ENCODE measurements at places on chromosomes 7 and 10. TPM values are rescaled to one million over a fixed set of nuclear protein-coding genes. Genes with fewer than 3 reads are reported as not detected.

OR2A7 gene
- 5.5 TPM for polyA plus RNA-seq

LRWD1 gene
- 14.4 TPM for polyA plus RNA-seq

DBNL gene
- polyA plus RNA-seq, result 88.4 TPM

DNA sequence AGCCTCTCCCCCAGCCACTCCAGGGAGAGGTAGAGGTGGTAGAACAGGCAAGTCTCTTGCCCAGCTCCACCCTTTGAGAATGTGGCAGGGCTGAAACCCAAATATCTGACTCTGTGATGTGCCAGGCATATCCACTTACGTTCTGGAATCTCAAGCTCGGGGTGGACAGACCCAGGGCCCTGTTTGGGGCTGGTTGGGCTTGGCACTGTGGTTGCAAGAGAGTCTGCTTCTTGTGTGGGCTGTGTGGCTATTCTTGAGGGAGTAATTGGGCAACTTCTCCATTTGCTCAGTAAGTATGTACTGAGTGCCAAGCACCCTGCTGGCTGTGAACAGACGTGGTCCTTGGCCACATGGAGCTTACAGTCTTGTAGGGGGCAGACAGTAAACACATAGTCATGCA is 4.7 kb downstream of the UBTD1 start:
- no peaks in the 10 kb centered on the region for H3K36me3 ChIP-seq
- no peak overlapping the region for H3K4me3 ChIP-seq
- DNase-seq, result no peak
- H3K27me3 ChIP-seq, result no peaks in the 10 kb centered on the region

- no peak for DNase-seq
- H3K4me1 ChIP-seq, result no peaks in the 10 kb centered on the region
- H3K4me3 ChIP-seq, result no peak overlapping the region
- no peaks in the 10 kb centered on the region for H3K27me3 ChIP-seq
Measured at GRCh38 chr7:33185786-33186185, 56.4 kb downstream of the BBS9 start.

- DNase-seq, result no peak
- peak within 1 kb of the TSS; percentile 37 for H3K27ac ChIP-seq
- H3K4me3 ChIP-seq, result peak within 1 kb of the TSS; percentile 14
Measured at GRCh38 chr10:24208661-24209431, at the start of gene KIAA1217. KIAA1217 (plus strand) TSS chr10:24209138; CDS start chr10:24209194, 56 bp downstream.

GRCh38 chr10:47169581-47169980 is 130.4 kb upstream of the GDF10 start:
- DNase-seq, result no peak
- no peaks in the 10 kb centered on the region for H3K36me3 ChIP-seq
- peaks cover 26% of the 10 kb centered on the region for H3K4me1 ChIP-seq
- H3K4me3 ChIP-seq, result no peak overlapping the region
- H3K27me3 ChIP-seq, result peaks cover 10% of the 10 kb centered on the region

- peaks cover 27% of the 10 kb centered on the region for H3K4me1 ChIP-seq
- no peaks in the 10 kb centered on the region for H3K36me3 ChIP-seq
- H3K4me3 ChIP-seq, result peak overlapping the region; percentile 83
- no peak for DNase-seq
- H3K27me3 ChIP-seq, result no peaks in the 10 kb centered on the region
Measured at GRCh38 chr10:21526188-21526859, 842 bp upstream of the SKIDA1 start.

GRCh38 chr10:33216661-33217427 is 117.6 kb downstream of the NRP1 start:
- peaks cover 25% of the 10 kb centered on the region for H3K4me1 ChIP-seq
- peaks cover 11% of the 10 kb centered on the region for H3K36me3 ChIP-seq
- peak; percentile 44 for DNase-seq
- H3K27ac ChIP-seq, result peak overlapping the region; percentile 45
- peak overlapping the region; percentile 1 for H3K4me3 ChIP-seq
- H3K27me3 ChIP-seq, result no peaks in the 10 kb centered on the region

DNA sequence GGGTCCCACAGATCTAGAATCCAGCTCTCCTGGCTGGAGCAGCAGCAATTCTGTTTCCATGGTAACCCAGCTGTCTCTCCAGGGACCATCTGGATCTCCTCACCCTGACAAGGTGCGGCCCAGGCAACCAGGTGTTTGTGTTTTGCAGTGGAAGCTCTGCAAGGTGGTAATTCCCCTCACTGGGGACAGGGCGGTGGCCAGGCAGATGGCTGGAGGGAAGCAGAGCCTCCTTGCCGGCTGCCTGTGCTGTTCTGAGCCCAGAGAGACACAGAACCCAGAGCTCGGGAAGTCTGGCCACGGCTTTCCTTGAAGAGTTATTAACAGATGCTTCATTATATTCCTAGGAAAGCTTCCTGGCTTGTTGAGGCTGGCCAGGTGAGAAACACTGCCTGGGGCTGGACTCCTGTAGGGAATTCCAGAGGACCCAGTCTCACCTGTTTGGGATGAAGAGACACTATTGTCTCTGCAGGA is 118.2 kb upstream of the PPIF start:
- no peaks in the 10 kb centered on the region for H3K36me3 ChIP-seq
- peak overlapping the region; percentile 61 for H3K27ac ChIP-seq
- no peaks in the 10 kb centered on the region for H3K27me3 ChIP-seq
- H3K4me1 ChIP-seq, result peaks cover 24% of the 10 kb centered on the region

DNA sequence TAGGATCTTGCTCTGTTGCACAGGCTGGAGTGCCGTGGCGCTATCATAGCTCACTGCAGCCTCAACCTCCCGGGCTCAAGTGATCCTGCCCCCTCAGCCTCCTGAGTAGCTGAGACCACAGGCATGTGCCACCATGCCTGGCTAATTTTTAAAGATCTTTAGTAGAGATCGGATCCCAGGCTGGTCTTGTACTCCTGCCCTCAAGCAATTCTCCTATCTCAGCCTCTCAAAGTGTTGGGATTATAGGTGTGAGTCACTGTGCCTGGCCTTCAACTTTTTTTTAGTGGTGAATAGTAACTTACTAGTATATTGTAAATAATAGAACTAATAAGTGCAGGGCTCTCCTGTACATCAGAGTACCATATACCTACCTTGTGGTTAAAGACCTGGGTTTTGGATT is 52.1 kb upstream of the LMTK2 start:
- H3K36me3 ChIP-seq, result no peaks in the 10 kb centered on the region
- peak; percentile 54 for DNase-seq
- H3K4me1 ChIP-seq, result peaks cover 29% of the 10 kb centered on the region
- no peaks in the 10 kb centered on the region for H3K27me3 ChIP-seq

GRCh38 chr7:29955799-29956486 is 33.7 kb downstream of the SCRN1 start:
- H3K4me1 ChIP-seq, result no peaks in the 10 kb centered on the region
- no peak for DNase-seq
- no peaks in the 10 kb centered on the region for H3K27me3 ChIP-seq
- H3K36me3 ChIP-seq, result peaks cover 4% of the 10 kb centered on the region
- no peak overlapping the region for H3K4me3 ChIP-seq

- no peak for DNase-seq
- H3K4me1 ChIP-seq, result no peaks in the 10 kb centered on the region
- H3K27me3 ChIP-seq, result no peaks in the 10 kb centered on the region
- no peak overlapping the region for H3K4me3 ChIP-seq
- no peak overlapping the region for H3K27ac ChIP-seq
Measured at GRCh38 chr7:138195151-138195571, 118.9 kb downstream of the AKR1D1 start.

DNA sequence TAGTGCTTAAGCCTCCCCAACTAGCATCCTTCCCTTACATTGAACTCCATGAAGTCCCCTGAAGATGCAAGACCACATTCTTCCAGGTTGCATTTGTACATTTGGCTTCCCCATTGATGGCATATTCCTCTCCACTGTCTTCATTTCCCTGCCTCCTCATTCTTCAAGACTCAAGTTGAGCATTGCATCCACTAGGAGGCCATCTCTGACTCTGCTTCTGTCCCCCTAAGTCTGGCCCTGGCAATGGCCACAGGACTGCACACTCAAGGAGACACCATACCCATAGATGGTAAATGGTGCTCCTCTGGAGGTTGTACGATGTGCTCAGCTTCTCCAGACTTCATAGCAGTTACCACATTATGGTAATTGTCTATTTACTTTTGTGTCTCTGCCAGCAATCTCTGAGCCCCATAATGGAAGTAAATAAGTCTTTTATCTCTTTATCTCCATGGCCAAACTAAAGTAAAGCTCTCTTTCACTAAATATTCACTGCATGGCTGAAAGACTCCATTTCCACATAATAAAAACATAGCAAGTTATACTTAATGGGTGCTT is 112.6 kb downstream of the PTPRZ1 start:
- H3K27me3 ChIP-seq, result no peaks in the 10 kb centered on the region
- H3K4me3 ChIP-seq, result no peak overlapping the region
- no peak overlapping the region for H3K27ac ChIP-seq
- no peaks in the 10 kb centered on the region for H3K36me3 ChIP-seq
- no peak for DNase-seq

GRCh38 chr10:43859016-43859525 is 210.4 kb upstream of the ZNF32 start:
- no peaks in the 10 kb centered on the region for H3K36me3 ChIP-seq
- no peak overlapping the region for H3K4me3 ChIP-seq
- H3K27me3 ChIP-seq, result no peaks in the 10 kb centered on the region

GRCh38 chr7:14083761-14084160 is 94.3 kb upstream of the ETV1 start:
- no peaks in the 10 kb centered on the region for H3K27me3 ChIP-seq
- H3K4me1 ChIP-seq, result no peaks in the 10 kb centered on the region

GRCh38 chr7:46576950-46577349 is 655.9 kb upstream of the IGFBP3 start:
- no peak overlapping the region for H3K27ac ChIP-seq
- no peak for DNase-seq
- no peaks in the 10 kb centered on the region for H3K36me3 ChIP-seq
- no peaks in the 10 kb centered on the region for H3K27me3 ChIP-seq

GRCh38 chr10:92305133-92306072 is 14.4 kb downstream of the MARCHF5 start:
- DNase-seq, result no peak
- H3K4me3 ChIP-seq, result no peak overlapping the region
- no peaks in the 10 kb centered on the region for H3K4me1 ChIP-seq
- H3K36me3 ChIP-seq, result no peaks in the 10 kb centered on the region
- no peak overlapping the region for H3K27ac ChIP-seq
- no peaks in the 10 kb centered on the region for H3K27me3 ChIP-seq

- H3K4me3 ChIP-seq, result no peak overlapping the region
- no peak for DNase-seq
- no peaks in the 10 kb centered on the region for H3K36me3 ChIP-seq
- H3K4me1 ChIP-seq, result no peaks in the 10 kb centered on the region
- H3K27me3 ChIP-seq, result no peaks in the 10 kb centered on the region
Measured at GRCh38 chr10:106682175-106682574, 482.3 kb downstream of the SORCS1 start.

DNA sequence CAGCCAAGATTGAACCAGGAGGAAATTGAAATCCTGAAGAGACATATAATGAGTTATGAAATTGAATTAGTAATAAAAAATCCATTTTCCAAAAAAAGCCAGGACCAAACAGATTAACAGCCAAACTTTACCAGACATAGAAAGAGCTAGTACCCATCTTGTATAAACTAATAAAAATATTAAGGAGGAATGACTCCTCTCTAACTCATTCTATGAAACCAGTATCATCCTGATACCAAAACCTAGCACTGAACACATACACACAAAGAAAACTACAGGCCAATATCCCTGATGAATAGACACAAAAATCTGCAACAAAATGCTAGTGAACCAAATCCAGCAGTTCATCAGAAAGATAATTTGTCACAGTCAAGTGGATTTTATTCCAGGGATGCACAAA is 140.6 kb downstream of the PCDH15 start:
- H3K4me1 ChIP-seq, result no peaks in the 10 kb centered on the region
- H3K36me3 ChIP-seq, result no peaks in the 10 kb centered on the region
- no peaks in the 10 kb centered on the region for H3K27me3 ChIP-seq
- H3K27ac ChIP-seq, result no peak overlapping the region
- DNase-seq, result no peak

DNA sequence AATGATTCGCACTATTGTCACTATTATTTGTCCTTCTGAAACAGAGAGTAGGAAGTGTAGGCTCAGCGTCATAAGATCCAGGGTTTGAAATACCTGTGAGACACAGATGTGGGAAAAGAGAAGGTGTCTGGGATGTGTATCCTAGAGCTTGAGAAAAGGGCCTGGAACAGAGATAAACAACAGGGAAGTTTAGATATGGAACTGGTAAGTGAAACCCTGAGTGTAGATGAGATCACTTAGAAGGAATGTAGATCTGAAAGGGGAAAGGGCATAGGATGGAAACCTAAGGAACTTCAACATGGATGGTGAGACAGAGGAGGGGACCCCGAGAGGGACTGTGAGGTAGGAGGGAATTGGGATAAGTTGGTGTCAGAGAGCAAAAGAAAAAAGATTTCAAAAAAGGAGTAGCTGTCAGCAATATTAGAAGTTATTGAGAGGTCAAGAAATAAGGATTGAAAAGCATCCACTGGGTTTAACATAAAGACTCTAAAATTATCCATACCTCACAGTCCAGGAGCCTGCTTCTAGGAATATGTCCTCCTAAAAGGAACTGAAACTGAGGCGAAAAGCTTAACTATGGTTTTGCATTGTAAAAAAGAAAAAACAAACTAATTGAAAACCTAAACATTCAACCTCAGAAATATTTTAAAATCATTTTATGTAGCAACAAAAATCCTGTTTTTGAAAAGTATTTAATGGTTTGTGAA is 119.2 kb upstream of the NPVF start:
- no peak for DNase-seq
- H3K4me3 ChIP-seq, result no peak overlapping the region
- no peak overlapping the region for H3K27ac ChIP-seq

All from keratinocyte (primary cell).